ENCODE measurements at places on chromosomes 2 and 18.

- DNase-seq: no peak
Observed at GRCh38 chr18:75104483-75104882, 104.5 kb downstream of the PTGR3 start.

GRCh38 chr2:14633461-14634181 lies 1.1 kb downstream of the LRATD1 start:
- no peak for DNase-seq

GRCh38 chr2:59029058-59029457 lies 787.9 kb upstream of the FANCL start:
- DNase-seq: no peak

- no peak for DNase-seq
Observed at GRCh38 chr2:107020392-107020791, 134.4 kb upstream of the ST6GAL2 start.

DNA sequence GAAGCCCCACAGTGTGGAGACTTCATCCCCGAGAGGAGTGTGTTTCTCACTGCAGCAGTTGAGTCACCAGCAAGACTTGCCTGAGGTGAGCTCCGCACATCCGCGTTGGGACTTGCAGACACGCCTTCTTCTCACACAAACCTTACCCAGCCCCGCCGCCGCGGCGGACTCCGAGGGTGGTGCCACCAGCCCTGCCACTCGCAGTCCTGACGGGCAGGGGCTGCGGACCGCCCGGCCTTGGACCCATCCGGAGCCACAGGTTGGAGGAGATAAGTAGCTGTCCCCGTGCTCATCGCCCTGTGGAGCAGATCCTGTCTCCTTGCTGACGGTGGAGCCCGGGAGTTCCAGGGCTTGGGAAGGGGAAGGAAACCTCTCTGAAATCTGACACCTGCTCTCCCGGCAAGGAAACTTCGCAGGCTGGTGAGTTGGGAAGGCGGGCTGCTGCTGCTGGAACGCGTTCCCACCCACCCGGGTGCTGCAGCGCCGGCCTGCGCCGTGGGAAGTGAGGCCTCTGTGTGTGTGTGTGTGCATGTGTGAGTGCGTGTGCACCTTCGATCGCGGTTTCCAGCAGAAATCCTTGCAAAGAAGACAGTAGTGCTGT lies at the start of gene RAB27B:
TSS of gene RAB27B (plus strand) at position 197 of the 601 bp plus-strand sequence. CDS start 49,109 bp downstream, outside the sequence.
- no peak for DNase-seq

- DNase-seq: no peak
Observed at GRCh38 chr2:13584020-13584419, 867.3 kb downstream of the TRIB2 start.

DNA sequence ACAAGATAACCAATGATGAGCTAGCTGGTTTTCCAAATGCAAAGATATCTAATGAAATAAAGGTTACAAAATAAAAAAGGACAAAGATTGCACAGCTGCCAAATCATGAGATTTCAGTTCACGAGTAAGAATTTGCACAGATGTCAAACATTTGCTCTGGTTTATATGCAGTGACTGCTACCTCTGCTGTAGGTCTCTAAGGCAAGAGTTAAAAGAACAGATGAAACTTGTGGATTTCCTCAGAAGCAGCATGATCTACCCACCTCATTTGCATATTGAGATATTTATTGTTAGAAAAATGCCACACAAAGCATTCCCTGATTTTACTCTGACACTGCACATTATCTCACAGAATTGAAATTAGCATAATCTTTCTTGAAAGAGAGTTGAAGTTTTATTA lies 763.2 kb upstream of the ZEB2 start:
- DNase-seq: no peak

DNA sequence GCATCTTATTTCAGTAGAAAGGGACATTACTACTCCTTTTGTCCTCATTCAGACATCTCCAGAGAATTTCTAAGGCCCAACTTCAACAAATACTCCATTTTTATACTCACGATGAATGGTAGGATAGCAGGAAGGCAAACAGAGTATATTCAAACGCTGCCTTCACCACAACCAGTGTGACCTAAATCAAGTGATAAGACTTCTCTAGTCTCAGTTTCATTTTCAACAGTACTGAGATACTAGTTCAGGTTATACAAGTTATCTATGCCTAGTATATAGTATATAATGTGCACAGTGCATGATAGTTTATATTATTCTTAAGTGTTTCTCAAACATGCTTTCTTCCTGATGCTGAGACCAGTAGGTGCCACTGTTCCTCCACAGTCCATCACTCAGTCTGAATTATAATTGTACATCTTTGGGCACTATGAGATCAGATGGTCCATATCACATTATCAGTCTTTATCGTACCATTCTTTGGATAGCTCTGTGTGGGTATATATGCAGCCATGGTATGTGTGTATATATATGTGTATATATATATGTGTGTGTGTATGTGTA lies 66.3 kb upstream of the RPE start:
- DNase-seq: no peak

DNA sequence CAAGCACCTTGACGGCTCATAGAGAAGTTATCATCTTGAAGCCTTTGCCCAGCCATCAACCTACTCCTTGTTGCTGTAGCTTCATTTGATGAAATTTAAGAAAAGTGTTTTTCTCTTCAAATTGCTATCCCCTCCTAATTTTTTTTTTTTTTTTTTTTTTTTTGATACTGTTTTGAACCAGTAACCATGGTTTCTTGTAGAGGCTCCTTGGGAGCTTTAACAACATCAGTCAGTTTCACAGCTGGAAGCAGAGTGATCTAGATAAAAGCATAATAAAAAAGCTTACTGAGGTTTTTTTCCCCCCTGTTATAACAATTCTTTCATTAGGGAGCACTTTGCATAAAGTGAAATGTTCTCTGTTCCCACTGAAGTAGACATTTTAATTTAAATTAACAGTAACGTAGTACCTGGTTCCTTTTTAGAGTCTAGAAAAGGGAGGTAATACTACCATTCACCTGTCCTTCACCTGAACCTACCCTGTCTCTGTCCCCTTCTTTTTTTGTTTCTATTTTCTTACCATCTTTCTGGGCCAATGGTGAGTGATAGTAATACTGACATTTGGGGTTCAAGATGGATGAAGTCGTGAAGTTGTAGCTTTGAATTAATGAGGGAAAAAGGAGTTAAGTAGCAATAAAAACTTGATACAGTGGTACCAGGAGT lies 101.5 kb downstream of the NCOA1 start:
- no peak for DNase-seq

GRCh38 chr2:57760381-57760801 lies 286.2 kb upstream of the VRK2 start:
- no peak for DNase-seq

- no peak for DNase-seq
Observed at GRCh38 chr2:1743396-1744150, 742 bp downstream of the PXDN start.

GRCh38 chr18:44325903-44326635 lies 354.6 kb upstream of the SETBP1 start:
- DNase-seq: no peak

GRCh38 chr18:35368595-35368994 lies 8.5 kb downstream of the ZNF396 start:
- DNase-seq: no peak

GRCh38 chr2:197969391-197969893 lies 165.0 kb downstream of the PLCL1 start:
- no peak for DNase-seq

- no peak for DNase-seq
Observed at GRCh38 chr2:60486067-60486466, 67.4 kb downstream of the BCL11A start.

Measured in naive thymus-derived CD8-positive, alpha-beta T cell (primary cell).